Stimulated activated CD8-positive, alpha-beta memory T cell treated with anti-CD3 and anti-CD28 coated beads, Interleukin-2, amount 100 ng/mL, for 1 hour (primary cell): ENCODE measurements at places on chromosomes 4 and X.

- DNase-seq: no peak
These were observed 102.9 kb downstream of the GRXCR1 start for GRCh38 chr4:42995343-42995944.

DNA sequence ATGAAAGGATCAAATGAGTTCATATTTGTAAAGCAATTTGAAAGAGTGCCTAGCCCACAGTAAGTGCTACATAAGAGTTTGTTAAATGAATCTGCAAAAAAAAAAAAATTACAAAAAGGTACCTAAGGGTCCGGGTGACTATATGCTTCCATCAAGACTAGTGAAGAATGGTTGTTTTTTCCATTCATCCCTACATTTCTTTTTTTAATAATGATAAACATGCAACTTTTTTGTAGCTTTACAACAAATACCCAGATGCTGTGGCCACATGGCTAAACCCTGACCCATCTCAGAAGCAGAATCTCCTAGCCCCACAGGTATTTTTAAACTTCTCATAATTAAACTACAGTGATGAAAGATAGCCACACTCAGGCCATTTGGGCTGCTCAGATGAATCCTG lies 4.3 kb downstream of the SPP1 start:
- DNase-seq: no peak

GRCh38 chr4:98232202-98232601 lies 29.0 kb upstream of the RAP1GDS1 start:
- DNase-seq: no peak

DNA sequence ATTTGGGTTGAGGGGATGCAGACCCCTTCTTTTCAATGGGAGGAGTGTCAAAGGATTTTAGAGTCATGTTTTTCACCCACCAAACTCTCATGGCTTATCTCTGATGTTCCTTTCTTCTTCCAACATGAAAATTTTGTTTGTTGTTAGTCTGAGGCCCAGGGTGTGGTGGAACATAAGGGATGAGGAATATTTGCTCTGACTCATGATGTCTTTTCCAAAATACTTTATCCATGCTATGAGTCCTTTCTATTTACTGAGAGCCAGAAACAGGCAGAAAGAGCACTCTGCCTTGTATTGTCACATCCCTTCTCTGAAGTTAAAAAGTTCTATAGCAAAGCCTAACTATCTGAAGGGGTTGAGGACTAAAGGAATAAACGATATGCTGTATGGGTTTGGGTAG lies 61.6 kb upstream of the GYPA start:
- DNase-seq: no peak

GRCh38 chr4:98522636-98523395 lies 135.6 kb downstream of the TSPAN5 start:
- DNase-seq: no peak

- DNase-seq: no peak
These were observed 294.1 kb downstream of the GBA3 start for GRCh38 chr4:22986881-22987280.

DNA sequence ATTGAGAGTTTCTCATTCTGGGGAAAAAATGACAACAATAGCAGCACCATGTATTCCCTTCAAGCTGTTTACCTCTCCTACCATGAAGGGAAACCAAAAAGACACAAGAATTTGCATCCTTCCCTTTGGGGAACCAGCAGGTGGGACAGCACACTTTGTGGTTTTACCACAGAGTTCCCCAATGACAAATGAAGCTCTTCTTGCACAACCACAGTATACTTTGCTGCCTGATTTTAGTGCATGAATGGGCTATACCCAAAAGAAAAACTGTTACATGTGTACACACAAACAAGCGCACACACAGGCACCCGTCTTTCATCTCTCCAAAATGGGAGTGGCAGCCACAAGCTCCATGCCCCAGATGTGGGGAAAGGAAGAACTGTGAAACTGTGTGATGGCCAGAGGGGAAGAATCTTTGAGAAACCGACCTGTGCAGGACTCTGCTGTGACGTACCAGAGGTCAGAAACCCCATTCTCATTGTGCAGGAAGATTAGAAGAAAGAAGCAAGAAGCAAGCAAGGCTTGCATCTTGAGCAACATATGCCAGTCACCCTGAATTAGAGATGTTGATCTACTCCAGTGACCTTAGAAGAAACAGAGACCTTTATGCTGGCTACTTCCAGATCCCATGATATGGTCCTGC lies 2.7 kb upstream of the MAML3 start:
- no peak for DNase-seq

DNA sequence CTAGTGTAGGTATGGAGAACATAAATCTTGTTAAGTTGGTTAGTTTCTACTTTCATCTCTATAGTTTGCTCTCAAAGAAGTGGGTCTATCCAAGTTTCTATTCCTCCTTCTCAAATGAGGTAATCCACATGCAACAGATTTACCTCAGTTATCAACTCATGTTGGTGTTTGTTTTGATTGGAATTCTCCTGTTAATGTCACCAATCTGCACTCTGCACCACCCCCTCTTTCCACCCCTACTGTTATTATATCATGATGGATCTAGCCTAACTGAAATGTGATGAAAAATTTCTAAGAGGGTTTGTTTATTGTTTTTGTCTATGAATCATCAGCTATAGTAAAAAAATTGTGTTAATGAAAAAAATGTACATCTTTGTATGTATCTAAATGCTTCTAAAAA lies 66.1 kb downstream of the AGTR2 start:
- no peak for DNase-seq

DNA sequence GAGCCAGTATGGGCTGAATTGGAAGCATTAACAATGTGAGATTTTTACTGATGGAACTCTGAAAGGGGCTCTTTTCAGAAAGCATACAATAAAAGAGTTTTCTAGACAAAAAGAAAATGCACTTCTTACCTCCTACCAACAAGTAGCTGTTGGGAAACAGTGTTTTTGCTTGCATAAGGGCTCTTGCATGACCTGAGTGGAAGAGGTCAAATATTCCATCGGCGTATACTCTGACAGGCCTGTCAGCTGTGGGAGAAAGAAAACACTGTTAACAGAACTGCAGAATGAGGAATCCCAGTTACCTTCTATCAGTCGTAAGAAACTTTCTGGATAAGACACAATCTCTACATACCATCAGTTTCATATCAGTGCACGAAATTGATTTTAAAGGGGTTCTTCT lies 39.5 kb downstream of the PCYT1B start:
- DNase-seq: no peak

GRCh38 chr4:4711902-4712301 lies 147.6 kb upstream of the MSX1 start:
- no peak for DNase-seq

DNA sequence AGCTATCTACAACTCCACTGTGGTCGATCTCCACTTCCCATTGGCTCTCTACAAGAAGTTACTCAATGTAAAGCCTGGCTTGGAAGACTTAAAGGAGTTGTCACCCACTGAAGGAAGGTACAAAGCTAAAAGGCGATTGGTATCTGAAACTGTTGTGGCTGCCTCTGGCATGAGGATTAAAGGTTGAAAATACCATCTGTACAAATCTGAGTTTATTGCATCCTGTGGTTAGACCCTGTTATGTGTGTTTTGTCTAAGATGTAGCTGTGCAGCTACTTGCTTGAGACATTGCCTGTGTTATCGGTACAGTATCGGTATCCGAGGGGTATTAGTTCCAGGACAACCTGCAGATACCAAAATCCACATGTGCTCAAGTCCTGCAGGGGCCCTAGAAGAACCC lies 16.4 kb downstream of the NAP1L5 start:
- no peak for DNase-seq

DNA sequence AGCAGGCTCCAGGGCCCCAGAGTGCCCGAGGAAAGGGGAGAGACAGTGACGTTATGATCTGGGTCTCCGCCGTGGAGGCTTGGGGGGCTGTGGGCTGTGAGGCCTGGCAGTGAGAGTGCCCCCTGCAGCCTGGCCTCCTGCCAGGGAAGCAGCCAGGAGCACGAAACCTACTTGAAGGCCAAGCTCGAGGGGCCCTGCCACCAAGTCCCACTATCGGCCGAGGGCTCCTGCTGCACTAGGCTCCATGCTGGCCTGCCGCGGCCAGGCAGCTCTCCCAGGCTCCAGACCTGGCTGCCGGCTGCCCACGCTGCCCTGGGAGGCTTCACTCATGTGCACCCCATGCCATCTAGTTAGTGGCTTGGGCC lies 18.7 kb downstream of the FLNA start:
- no peak for DNase-seq

DNA sequence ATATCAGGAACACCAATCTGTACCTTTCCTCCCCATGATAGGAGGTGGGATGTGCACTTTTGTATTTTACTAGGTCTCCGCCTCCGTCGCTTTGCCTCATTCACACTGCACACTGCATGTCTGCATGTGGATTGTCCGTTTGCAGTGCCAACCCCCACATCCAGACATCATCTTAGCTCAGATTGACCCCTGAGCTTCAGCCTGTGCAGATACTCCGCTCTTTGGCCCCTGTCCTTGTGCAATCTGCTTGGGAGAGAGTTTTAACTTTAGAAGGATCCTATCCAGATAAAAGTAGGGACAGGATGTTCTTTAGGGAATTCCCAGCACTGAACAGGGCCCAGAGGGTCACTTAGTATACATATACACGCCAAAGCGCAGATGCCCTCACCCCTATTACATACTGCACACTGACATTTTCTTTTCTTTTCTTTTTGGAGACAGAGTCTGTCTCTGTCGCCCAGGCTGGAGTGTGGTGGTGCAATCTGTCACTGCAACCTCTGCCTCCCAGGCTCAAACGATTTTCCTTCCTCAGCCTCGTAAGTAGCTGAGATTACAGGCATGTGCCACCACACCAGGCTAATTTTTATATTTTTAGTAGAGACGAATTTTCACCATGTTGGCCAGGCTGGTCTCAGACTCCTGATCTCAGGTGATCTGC lies 43.3 kb upstream of the FBXW7 start:
- no peak for DNase-seq

DNA sequence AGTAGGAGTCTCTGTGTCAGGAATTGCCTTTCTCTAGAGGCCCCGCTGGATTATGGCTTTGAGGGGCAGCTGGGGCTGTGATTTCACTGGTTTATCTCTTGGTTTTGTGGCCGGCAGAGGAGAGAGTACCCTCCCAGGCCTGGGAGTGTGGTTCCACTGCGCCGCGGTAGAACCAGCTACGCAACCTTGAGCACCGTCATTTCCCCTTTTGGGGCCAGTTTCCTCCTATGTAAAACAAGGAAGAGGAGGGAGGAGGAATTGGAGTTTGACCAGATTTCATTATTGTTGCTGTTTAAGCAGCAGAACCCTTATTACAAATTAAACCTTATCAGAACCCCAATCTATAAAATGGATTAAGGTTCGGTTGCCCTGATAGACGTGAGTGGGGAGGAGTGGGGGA lies 4.4 kb downstream of the SOX3 start:
- DNase-seq: no peak

DNA sequence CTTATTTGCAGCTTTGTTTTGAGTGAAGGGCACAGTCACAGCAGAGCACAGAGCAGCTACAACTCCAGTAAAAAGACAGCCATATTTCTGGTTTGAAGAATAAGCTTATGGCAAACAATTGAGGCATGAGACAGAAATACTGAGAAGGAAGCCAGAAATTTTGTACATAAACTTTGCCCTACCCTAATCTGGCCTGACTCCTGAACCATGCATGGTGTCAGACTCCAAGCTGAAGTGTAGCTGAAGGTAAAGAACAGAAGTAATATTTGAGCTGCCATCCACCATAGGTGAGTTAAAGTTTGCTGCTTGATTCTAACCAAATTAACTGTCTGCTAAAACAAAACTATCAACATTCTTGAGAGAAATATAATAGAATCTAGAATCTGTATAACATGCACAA lies 24.5 kb upstream of the TMEM192 start:
- no peak for DNase-seq

DNA sequence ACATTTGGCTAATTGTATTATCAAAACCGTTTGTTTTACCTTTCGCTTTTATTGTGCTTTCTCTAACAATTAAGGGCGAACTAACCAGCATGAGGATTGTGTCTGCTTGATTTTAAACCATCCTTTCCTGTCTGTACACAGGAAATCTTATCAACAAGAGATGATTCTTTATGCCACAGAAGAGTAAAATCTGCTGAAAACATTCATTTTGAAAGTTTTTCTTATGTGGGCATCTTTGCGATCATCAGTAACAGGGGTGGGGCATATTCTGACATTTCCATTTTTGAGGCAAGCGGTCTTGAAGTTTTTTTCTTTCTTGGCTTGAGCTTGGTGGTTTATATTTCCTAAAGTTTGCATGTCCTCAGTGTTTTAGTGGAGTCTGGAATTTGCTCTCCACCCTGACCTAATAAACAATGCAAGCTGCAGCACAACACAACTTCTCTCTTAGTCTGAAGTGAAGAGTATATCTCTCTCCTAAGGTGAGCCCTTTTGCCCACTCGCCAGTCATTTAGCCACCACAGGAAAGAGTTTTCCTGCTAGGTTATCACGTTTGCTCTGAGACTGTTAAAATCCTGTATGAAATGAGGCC lies 26.6 kb downstream of the NFKB1 start:
- no peak for DNase-seq

- DNase-seq: no peak
These were observed 121.3 kb downstream of the PRDM5 start for GRCh38 chr4:120801137-120801758.

- no peak for DNase-seq
These were observed 74.1 kb downstream of the TAB3 start for GRCh38 chrX:30814978-30815377.

DNA sequence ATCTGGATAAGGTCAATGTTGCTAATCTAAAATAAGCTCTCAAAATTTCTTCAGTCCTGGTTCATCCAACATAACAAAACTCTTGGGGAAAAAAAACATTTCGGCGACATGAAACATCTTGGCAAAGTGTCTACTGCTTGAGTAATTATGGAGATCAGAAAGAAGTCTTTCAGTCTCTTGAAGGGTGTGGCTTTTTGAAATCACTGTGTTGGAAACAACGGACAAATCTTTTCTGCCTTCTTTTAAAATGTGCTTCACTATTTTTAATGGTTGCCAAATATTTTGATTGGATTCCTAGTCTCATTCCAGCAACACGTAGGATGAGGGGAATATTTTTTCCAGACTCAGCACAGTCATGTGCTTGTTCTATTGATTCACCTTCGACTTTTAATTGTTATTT lies 138.6 kb downstream of the KLHL8 start:
- no peak for DNase-seq

GRCh38 chr4:3666263-3666662 lies 99.9 kb upstream of the ADRA2C start:
- no peak for DNase-seq

GRCh38 chr4:138242076-138242833 lies at the start of gene SLC7A11:
Gene SLC7A11 (minus strand): TSS chr4:138242349. CDS start chr4:138242069, 280 bp downstream.
- DNase-seq: no peak

GRCh38 chr4:143199503-143199902 lies 14.8 kb downstream of the USP38 start:
- no peak for DNase-seq
